ENCODE measurements at places on chromosomes 2 and 18.

DNA sequence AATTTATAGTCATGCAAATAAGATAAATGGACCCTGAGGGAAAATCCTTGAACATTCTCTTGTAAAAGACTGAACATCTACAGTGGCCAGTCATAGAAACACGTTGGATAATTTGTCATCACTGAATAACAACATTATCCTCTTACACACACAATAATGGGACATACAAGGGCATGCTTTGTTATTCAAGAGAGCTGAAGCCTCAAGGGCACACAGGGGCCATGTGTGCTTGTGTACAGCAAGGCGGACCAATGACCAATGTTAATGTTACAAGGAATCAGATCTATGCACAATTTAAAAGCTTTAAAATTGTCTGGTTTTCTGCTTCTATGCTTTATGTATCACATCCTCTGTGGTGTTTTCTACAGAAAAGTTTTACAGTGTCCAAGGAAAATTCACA is 23.7 kb downstream of the COL6A3 start:
- no peak for DNase-seq

DNA sequence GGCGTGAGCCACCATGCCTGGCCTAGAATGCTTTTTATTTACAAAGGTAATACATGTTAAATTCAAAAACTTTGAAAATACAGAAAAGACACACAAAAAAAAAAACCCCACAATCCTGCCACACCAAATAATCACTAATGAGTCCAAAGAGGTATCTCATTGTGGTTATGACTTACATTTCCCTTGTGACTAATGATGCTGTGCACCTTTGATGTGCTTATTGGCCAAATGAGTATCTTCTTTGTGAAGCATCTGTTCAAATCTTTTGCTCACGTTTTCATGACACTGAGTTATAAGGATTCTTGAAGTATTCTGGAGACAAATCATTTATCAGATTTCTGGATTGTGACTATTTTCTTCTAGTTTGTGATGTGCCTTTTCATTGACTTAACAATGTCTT is 6.4 kb upstream of the NLRC4 start:
- DNase-seq = no peak

DNA sequence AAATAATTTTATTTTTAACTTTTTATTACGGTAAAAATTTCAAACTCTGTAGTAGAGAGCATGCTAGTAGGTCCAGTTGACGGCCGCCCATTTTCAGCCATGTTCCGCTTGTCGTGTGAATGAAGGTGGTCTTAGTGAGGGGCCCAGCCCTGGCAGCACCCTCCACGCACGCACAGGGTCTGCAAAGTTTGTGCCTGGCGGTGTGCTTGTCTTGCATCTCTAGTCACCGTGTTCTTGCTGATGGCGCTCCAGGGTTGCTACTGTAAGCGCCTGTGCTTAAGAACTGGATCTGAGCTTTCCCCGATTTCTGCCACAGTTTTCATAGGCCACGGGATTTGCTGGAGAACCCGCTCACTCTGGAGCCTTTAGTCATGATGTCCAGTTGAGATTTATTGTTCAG is 28.9 kb downstream of the LDLRAD4 start:
- no peak for DNase-seq

GRCh38 chr18:40980171-40980570 is 974.9 kb upstream of the PIK3C3 start:
- DNase-seq = no peak

DNA sequence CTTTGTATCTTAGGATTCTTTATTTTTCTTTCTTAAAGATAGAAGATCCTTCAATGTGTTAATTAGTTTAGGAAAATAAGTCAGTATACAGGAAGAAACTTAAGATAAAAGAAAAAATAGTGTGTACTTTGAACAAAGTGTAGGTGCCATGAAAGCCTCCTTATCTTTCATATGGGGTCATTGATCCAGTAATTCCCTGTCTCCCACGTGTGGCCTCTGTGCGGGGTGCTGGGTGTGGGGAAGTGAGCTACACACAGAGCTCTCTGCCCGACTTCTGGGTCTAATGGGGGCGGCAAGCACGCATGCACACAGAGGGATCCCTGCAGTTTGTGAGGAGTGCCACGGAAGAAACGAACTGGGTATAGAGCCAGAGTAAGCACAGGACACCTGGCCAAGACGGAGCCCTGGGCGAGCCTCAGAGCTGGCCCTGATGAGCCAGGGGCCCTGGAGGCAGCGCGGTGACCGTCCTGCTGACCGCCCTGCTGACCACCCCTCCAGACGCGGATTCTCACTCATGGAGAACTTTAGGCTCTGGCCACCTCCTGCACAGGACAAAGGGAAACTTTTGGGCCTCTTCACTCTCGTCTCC is 253.5 kb downstream of the ACKR3 start:
- no peak for DNase-seq

- no peak for DNase-seq
Observed at GRCh38 chr2:23122681-23123215, 262.2 kb upstream of the KLHL29 start.

DNA sequence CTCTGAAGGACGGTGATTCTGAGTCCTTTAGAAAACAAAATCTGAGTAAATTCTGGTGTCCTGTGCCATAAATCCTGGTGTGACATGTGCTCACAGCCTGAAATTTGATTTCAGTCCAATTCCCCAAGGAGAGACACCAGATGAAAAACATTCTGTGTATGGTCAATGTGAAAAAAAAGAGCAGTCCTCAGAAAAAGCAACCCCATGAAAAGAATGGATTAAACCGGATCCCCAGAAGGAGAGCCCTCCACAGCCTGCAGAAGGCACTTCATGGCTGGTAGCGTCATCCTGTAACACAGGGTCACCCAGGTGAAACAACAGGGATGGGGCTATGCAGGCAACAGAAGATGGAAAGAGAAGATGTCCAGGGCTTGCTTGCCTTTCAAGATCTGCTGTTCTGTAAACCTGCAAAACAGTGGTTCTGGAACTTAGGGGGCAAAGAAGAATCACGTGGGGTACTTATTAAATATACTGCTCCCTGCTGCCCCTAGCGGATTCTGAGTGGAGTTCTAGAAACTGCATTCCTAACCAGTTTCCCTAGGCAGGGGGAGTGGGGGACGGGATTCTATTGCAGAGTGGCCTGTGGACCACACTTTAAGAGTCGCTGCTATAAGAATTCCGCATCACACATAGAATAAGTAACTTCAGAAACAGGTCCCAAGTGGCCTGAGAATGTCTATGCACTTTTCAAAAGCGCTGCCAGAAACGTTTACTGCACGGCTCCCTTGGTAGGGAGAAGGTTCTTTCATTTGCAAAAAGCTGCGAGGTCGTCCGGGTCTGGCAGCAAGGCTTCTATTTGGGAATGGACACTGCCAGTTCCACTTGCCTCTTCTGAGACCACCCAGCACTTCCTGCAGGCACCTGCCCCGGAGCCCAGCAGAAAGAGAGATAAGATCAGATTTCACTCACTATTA is 118.9 kb upstream of the ARL5A start:
- DNase-seq = no peak

DNA sequence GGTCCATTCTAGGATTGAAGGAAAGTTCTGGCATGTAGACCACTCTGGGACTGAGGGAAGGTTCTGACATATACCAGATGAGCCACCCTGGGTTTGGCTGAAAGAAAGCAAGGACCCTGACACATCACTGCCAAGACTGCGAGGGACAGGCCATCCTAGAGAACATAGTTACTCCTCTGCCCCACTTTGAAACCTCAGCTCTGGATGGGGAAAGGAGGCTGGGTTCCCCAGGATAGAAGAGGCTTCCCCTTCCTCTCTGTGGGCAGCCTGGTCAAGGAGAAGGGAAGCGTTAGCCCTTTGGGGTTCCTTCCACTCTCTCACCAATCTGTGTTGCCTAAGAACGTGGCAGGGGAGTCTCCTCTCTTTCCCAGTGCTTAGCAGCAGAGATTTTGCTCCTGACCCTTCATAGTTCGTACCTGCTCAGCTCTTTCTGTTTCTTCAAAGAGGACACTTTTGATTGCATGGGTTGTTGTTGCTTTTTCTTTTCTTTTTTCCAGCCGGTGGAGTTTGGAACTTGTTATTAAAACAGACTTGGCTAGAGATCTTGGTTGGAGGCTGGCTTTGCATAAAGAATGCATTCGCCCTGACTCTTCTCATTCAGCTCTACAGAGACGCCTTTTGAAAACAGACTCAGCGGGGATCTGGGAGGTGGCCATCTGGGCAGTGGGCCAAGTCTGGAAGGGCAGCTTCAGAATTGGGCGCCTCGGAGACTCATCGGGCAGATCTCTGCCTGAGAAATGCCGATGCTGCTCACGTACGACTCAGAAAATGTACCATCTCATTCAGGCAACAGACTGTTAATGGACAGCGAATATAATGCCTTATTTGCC is 166.1 kb downstream of the CLIP4 start:
- no peak for DNase-seq

GRCh38 chr2:144496977-144497598 is 22.8 kb downstream of the ZEB2 start:
- no peak for DNase-seq

DNA sequence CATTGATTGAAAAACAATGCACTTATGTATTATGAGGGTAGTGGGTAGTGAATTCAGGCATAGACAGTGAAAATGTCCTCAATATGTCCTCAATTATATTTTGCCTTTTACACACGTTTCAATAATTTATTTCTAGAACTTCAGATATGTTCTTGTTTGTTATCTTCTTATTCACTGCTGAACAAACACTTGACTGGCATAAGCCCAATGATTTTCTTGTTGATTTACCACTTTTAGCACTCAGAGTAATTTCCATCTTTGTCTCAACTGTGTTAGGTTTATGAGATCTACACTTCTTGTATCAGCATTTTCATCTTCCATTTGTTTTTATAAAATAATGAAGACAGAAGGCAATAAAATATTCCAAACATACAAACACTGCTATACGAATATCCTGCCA is 61.8 kb upstream of the DCC start:
- DNase-seq = no peak

DNA sequence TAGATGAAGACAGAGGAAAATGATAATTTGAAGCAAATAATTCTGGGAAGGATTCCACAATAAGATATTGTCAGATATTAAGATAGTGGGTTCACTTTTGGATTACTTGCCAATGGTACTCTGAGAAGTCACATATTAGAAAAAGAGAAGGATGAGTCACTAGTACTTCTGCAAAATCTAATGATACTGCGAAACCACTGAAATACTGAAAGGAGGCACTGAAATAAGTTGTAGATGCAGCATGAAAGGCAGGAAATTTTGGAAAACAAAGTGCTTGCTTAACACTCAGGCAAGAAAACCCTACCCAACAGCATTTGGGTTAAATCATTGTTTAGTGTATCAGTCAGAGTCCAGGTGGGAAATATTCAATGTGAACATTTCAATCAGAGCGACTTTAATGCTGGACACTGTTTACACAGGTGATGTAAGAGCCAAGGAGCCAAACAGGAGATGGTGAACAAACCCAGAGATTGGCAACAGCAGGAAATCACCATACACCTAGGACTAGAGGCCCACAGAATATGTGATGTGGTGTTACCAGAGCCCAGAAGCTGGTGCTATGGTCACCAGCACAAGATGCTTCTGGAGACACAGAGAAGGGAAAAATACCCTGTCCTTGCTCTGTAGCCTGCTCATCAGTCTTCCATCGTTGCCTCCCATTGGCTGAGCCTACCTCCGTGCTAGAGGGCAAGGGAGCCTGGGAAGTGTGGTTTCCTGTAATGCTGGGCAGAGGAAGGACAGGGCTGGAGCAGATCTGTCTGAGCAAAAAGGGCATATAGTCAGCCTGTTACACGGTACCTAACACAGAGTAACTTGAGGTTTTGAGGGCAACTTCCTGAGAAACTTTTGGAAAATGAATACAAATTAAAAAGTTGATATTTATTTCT is 204.7 kb upstream of the ITGA4 start:
- DNase-seq = no peak

GRCh38 chr18:8793445-8794155 is 88.2 kb downstream of the MTCL1 start:
- DNase-seq = no peak

DNA sequence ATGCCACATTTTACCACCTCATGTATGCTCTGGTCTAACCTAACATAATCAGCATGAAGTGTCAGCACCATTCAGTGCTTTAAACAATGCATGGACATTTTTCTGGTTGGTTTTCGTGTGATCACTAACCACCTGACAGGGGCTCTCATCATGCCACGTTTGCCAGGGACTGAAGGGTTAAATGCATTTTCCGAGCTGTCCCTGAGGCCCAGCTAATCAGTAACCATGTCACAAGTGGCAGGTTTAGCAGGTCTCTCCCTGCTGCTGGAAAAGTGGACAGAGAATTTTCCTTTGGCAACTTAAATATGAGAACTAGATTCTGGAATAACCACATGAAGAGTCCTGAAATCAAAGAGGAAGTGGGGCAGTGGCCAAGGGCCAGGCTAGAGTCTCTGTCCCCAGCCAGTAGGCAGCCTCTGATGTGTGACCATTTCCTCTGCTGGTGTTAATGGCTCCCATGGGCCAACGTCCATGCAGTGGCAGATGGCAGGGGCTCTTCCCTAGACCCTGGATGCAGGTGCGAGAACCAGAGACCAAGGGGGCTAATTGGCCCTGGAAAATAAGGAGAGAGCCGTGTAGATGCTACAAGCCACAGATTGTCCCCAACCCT is 69.5 kb downstream of the TPGS2 start:
- DNase-seq = no peak

- no peak for DNase-seq
Observed at GRCh38 chr2:17652681-17653394, 100.8 kb downstream of the SMC6 start.

GRCh38 chr18:51342815-51343214 is 145.3 kb upstream of the MEX3C start:
- DNase-seq = no peak

DNA sequence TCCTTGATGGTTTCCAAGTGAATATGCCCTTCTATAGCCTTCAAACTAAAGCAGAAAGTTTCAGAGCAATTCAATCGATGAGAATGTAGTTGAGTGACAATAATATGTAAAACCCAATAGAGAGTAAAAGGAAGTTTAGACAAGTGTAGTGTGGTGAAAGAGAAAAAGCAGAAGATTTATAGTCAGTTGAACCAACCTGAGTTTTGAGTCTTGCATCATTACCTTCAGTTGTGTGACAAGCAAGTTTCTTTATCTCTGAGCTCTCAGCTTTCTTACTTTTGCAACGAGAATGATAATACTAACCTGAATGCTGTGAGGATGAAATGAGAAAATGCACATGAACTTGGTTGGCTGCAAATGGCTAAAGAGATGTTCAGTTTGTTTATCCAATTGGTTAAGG is 40.6 kb upstream of the TMEM247 start:
- no peak for DNase-seq

DNA sequence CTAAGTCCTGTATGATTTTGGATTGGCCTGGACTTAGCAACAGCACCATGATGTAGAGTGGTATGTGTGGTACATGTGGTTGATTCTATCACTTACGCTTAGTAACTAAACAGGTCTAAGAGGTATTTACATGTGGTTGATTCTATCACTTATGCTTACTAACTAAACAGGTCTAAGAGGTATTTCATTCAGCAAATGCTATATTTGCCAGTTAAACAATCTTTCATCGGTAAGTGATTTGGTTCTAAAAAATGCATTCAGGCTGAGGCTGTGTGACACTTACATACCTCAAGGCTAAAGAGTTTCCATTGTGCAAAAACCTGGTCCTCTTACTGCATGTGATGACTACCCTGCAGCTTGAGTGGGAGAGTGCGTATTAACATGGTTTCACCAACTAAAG is 13.1 kb downstream of the EIF4E2 start:
- DNase-seq = no peak
